ENCODE measurements at places on chromosomes 1 and 21.

DNA sequence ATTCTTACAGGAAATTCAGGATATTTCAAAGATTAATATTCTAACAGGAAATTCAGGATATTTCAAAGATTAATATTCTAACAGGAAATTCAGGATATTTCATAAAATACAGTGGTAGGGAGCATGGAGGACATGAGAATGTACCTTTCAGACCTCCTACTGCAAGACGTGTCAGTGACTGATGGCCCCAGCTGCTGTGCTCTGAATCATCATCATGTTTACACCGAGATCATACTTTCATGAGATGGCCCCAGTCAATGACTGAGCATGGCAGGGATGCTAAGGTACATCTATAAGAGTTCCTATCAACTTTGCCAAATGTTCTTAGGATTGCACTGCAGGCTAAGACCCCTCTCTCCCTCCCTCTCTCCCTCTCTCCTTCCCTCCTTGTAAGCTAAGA is 69.0 kb downstream of the HFM1 start:
- H3K27ac ChIP-seq: no peak overlapping the region
- H3K27me3 ChIP-seq: no peaks in the 10 kb centered on the region
- H3K4me3 ChIP-seq: no peak overlapping the region
- H3K36me3 ChIP-seq: no peaks in the 10 kb centered on the region
- no peak for DNase-seq

DNA sequence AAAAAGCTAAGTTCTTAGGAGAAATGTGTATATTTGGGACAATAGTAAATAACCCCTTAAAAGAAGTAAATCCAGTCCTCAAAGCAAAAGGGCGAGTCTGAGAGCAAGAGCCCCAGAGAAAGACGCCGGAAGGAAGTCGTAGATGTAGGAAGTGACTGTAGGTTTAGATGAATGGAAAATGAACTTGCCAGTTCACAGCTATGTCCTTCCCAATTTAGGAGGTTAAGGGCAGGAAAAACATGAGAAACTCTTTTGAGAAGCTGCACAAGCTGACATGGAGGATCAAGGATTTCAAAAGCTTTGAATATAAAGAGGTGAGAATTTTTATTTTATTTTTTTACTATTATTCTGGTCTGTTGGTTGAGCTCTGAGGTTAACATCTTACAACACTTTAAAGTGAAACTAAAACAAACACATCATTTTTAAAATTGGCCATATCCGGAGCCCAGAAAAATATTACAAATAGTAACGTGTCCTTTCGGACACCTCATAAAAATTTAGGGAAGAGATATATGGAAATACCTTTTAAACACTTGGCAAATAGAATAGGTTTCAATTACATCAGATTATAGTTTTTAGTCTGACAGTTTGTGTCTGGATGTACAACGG is 1178.6 kb downstream of the MRPL39 start:
- peak overlapping the region; percentile 32 for H3K4me3 ChIP-seq
- no peak for DNase-seq
- H3K4me1 ChIP-seq: no peaks in the 10 kb centered on the region
- no peaks in the 10 kb centered on the region for H3K27me3 ChIP-seq
- H3K27ac ChIP-seq: no peak overlapping the region

DNA sequence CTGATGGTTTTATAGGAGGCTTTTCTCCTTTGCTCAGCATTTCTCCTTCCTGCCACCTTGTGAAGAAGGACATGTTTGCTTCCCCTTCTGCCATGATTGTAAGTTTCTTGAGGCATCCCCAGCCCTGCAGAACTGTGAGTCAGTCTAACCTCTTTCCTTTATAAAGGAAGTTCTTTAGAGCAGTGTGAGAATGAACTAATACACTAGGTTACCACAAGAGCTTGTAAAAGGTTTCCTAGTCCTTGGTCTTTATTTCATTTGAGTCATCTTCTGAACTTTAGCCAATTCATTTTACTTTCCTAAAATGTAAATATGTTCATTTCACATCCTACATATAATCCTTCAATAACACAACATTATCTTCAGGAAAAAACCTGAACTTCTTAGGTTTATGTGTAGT is 365.3 kb downstream of the HHIPL2 start:
- H3K27me3 ChIP-seq: no peaks in the 10 kb centered on the region
- H3K4me3 ChIP-seq: no peak overlapping the region
- H3K27ac ChIP-seq: no peak overlapping the region
- no peaks in the 10 kb centered on the region for H3K4me1 ChIP-seq
- no peak for DNase-seq

- H3K27me3 ChIP-seq: no peaks in the 10 kb centered on the region
- H3K27ac ChIP-seq: no peak overlapping the region
- no peak for DNase-seq
- H3K36me3 ChIP-seq: no peaks in the 10 kb centered on the region
- no peak overlapping the region for H3K4me3 ChIP-seq
- H3K4me1 ChIP-seq: no peaks in the 10 kb centered on the region
These were observed 35.6 kb downstream of the SHCBP1L start for GRCh38 chr1:182917378-182917777.

- no peak overlapping the region for H3K27ac ChIP-seq
- H3K4me3 ChIP-seq: no peak overlapping the region
- H3K27me3 ChIP-seq: no peaks in the 10 kb centered on the region
- H3K4me1 ChIP-seq: no peaks in the 10 kb centered on the region
- no peaks in the 10 kb centered on the region for H3K36me3 ChIP-seq
These were observed 42.8 kb upstream of the MARK1 start for GRCh38 chr1:220485131-220485530.

Data from testis (tissue), 5 donors.